ENCODE measurements at places on chromosomes 2 and 18.

- DNase-seq, result no peak
Measured at GRCh38 chr2:20664071-20664390, 2.9 kb upstream of the GDF7 start.

- DNase-seq, result no peak
Measured at GRCh38 chr2:213544940-213545339, 260.7 kb downstream of the SPAG16 start.

- no peak for DNase-seq
Measured at GRCh38 chr2:159561786-159562185, 54.6 kb downstream of the BAZ2B start.

- DNase-seq, result no peak
Measured at GRCh38 chr2:201984333-201984732, 49.3 kb upstream of the FZD7 start.

- DNase-seq, result no peak
Measured at GRCh38 chr2:172562298-172562697, 6.4 kb downstream of the PDK1 start.

- DNase-seq, result no peak
Measured at GRCh38 chr2:240600451-240600961, 14.0 kb downstream of the CAPN10 start.

DNA sequence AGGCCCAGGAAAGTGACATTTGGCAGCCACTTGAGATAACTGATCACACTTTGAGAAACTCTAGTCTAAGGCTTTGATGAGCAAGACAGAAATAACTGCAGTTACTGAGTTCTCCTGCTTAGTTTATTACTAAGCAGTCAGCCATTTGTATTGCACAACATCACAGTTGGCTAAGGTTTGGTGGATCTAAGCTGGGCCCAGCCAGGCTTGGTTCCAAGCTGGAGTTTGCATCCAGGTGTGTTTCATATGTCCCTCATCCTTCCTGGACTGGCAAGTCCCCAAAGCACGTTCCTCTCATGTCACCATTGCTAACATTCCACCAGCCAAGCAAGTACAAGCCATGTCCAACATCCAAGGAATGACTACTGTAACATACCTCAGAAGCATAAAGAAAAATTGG, 71.3 kb upstream of the ZNF532 start:
- no peak for DNase-seq

DNA sequence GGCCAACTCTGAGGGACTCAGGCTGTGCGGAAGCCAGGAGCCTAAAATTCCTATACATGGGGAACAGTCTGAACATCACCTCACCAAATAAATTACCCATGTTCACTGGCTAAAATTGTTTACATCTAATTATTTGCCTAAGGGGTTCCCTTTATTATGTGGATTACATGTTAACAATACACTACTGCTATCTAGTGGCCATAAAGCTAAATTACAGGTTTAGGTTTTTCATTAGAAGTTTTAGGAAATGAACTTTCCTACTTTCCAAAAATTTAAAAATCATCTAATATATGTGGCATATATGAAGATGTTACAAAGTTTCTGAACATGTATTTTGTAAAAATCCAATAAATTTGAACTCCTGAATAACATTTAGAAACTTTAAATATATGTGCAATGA, 40.3 kb downstream of the PLA2R1 start:
- DNase-seq, result no peak

- no peak for DNase-seq
Measured at GRCh38 chr18:6561420-6561861, 146.7 kb upstream of the L3MBTL4 start.

GRCh38 chr2:132726155-132726554, 56.1 kb upstream of the LYPD1 start:
- no peak for DNase-seq

GRCh38 chr2:148527488-148528340, 116.8 kb upstream of the EPC2 start:
- DNase-seq, result no peak

GRCh38 chr2:77370511-77370910, 151.7 kb downstream of the LRRTM4 start:
- DNase-seq, result no peak

DNA sequence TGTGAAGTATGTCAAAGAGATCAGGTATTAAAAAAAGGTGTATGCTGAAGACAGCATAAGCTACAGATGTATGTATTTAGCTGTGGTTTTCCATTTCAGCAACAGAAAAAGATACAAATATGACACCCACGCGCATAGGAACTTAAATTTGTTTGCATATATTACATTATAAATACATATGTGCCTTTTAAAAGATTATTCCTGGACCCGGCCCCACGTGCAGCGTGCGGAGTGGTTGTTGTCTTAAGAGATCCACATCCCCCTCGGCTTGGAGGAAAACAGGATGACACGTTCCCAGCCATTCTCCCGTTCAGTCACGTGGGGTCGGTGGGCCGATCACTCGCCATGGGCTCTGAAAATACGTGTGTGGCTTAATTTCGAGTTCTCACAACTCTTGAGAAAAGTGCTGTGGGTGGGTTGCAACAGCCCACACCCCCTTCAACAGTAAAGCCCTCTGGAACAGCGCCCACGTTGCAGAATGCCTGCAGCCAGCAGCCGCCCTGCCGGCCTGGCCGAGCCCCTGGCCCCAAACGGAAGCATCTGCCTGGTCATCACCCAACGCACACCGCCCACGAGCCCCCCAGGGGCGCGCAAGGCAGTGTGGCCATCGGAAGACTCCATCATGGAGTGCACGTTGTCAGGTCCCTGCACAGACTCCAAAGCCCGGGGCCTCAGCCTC, 18.6 kb upstream of the KCNG2 start:
- DNase-seq, result no peak

GRCh38 chr2:134258684-134259388, 5.0 kb downstream of the MGAT5 start:
- DNase-seq, result no peak

DNA sequence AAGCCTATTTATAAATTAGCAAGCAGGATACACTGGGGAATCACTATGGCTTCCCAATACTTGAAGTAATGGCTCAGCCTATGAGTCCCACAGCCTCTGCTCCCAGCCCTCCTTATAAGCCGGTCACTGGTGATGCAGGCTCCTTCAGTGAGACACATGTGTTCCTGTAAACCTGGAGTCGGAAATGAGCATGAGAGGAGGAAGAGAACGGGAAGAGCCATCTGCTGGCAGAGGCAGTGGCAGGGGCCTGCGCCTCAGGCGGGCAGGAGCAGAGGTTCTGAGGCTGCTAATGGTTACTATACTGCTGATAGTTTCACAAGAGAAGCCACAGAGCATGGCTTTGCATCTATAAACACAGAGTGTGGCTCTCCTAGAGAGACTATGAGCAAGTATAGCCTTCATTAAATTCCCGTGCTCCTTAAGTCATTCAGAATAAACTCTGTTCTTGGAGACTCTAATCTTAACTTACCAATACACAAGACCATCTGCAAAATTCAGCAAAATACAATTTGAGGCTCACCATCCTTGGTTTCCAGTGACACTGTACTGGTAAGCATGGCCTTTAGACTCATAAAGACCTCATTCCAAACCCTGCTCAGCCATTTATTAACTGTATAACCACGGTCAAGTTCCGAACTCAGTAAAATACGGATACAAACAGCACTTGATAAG, 63.3 kb downstream of the FBXO15 start:
- no peak for DNase-seq

DNA sequence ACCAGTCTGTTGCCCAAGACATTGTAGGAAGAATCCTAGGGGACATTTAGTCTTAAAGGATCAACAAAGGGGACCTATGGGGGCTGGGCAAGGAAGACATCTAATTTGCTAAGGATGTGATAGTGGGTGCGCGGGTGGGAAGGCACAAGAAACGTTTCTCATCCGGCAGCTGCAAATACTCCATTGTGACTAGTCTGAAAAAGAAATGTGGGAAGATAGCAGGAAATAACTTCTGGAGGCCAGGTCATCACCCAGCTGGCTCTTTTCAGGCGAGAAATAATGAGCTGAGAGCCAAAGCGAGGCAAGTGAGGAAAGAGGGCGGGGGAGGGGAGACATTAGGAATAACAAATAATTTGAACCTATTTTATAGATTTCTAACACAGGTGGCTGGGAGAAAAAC, 70.3 kb upstream of the NCK2 start:
- DNase-seq, result no peak

All from GM18507 (cell line).